ENCODE measurements at places on chromosomes 6 and 20.

GRCh38 chr6:51107769-51108203 lies 289.1 kb downstream of the TFAP2B start:
- DNase-seq: no peak

- peak; percentile 52 for DNase-seq
Observed at GRCh38 chr20:57389695-57390603, 1.2 kb upstream of the RBM38 start.

- DNase-seq: no peak
Observed at GRCh38 chr6:107869871-107870270, 45.8 kb upstream of the SCML4 start.

- DNase-seq: no peak
Observed at GRCh38 chr20:32189123-32189410, 18.5 kb downstream of the PLAGL2 start.

DNA sequence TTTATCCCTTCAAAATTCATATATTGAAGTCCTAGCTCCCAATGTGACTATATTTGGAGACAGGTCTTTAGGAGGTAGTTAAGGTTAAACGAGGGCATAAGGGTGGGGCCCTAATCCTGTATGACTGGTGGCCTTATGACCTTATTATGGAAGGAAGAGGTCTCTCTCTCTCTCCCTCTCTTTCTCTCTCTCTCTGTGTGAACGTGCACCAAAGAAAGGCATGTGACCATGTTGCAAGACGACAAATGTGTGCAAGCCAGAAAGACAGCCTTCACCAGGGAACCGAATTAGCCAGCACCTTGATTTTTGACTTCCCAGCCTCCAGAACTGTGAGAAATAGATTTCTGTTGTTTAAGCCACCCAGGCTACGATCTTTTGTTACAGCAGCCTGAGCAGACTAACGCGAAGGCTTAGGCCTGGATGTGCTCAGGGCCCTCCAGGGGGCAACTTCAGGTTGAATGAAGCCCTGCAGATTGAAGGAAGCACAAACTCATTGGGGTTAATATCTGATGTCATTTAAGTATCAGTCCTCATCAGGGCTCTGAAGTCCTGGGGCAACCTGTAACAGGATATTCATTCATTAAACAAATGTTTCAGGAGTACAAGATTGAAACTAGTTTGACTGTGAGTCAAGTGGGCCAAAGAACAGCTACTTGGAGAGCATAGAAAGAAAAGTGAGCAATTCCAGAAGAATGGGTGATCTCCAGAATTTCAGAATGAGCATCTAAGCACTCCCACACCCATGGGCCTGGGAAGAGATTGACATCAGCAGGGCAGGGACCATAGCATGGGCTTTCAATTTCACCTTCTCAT lies 157.4 kb upstream of the TNFAIP3 start:
- DNase-seq: no peak

- no peak for DNase-seq
Observed at GRCh38 chr6:3740551-3741476, 10.7 kb downstream of the PXDC1 start.

GRCh38 chr6:117512987-117513573 lies 30.6 kb downstream of the DCBLD1 start:
- no peak for DNase-seq

GRCh38 chr6:166595949-166596348 lies 9.5 kb upstream of the RAMACL start:
- no peak for DNase-seq

DNA sequence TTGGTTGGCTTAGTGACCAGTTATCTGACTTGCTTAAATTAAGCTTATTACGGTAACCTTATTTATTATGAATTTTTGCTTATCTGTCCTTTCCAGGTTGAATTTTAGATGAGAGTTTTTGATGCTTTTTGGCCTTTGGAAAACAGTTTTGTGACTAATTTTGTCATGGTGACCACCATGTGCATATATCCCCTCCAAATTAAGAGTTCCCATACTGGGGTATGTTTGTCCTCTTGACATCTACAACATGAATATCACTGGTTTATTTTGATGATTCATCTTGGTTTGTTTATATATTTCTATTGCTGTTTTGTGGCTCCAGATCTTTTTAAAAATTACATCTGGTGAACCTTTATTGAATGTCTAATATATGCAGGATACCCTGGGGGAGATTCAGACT lies 61.4 kb downstream of the PHF20 start:
- no peak for DNase-seq

GRCh38 chr6:21051777-21052176 lies 517.5 kb downstream of the CDKAL1 start:
- DNase-seq: no peak

GRCh38 chr20:31476294-31476585 lies 1.2 kb downstream of the REM1 start:
- DNase-seq: no peak

GRCh38 chr6:6230286-6230685 lies 90.2 kb downstream of the F13A1 start:
- DNase-seq: no peak

- no peak for DNase-seq
Observed at GRCh38 chr6:44012078-44012493, 115.2 kb downstream of the MRPL14 start.

DNA sequence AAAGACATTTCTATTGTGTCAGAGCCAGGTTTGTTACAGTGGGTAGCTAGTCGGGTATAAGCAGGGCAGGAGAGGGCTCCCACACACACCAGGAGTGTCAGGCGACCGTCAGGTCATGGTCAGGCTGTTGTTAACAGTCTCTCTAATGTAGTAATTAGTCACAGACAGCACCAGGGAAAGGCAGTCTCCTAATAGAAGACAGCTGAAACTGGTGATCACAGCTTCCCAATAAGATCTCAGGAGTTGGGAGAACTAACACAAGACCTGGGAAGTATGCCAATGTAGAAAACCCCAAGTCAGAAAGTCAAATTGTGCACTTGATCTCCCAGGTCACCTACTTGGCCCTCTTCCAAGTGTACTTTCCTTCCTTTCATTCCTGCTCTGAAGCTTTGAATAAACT lies 53.0 kb upstream of the GPR6 start:
- DNase-seq: no peak

- DNase-seq: no peak
Observed at GRCh38 chr20:5133998-5134397, 7.2 kb downstream of the CDS2 start.

GRCh38 chr6:169724494-169725124 lies at the start of gene PHF10:
PHF10 (minus strand) TSS chr6:169724500; CDS start chr6:169723931, 569 bp downstream.
- DNase-seq: peak; percentile 54

DNA sequence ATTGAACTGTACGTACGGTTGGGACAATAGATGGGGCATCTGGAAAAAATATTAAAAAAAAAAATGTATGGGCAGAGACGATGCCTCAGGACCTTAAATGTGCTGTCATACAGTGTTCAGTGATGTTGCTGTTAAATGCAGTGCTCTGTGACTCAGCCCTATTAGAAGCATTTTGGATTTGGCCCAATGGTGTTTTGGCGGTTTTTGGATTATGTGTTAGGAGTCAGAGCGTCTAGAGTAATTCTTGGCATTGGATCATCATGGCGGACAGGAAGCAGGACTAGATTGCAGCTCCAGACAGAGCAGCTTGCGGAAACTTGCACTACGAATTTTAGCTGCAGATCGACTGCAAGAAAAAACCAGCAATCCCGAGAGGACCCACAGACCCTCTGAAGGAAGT lies 280.0 kb downstream of the SOX4 start:
- DNase-seq: no peak

DNA sequence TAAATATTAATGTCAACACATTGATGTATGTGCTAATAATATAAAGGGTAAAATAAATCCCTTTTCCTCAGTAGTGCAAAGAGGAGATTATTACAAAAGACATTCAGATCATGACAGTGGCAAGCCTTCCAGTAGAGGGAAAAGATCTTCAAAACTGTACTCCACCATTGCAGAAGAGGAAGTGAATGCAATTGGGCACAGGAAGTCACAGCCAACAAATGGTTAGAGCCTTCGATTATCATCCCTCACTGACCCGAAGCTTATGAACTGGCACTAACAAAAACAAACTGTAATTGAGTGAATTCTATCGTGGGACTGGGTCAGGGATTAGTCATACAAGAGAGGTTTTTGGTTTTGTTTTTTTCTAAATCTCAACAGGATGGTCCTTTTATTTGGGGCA lies 39.3 kb upstream of the SCGN start:
- no peak for DNase-seq

DNA sequence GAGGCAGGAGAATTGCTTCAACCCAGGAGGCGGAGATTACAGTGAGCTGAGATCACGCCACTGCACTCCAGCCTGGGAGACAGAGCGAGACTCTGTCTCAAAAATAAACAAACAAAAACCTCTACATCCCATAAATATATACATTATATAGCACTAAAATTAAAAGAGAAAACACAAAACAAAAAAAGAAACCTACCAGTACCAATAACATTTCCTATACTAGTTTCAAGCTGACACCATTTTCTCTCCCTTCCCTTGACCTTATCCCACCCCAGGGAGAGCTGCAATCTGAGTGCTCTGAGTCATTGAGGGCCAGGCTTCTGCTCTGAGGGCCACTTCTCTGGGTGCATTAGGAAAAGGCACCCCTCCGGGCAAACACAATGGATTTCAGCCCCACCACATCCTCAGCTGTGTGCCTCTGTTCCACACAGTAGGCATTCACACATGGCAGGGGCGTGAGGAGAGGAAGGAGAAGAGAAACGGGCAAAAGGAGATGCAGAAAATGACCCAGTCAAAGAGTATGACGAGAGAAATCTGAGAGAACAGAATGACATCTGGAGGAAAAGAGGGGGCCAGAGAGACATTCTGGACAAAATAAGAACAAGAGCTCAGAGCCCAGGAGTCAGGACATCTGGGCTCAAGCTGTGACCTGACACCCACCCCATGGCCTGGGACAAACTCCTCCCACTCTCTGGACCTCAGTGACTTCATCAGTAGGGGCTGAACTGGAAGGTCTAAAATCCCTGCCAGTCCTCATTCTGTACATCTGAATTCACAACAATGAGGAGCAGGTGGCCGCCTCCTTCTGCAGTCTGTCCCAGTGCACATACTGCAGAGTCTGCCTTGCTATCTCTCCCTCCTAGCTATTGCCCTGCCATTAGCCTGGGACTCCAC lies 18.2 kb downstream of the TRIM26 start:
- DNase-seq: no peak

GRCh38 chr20:33673410-33674293 lies 576 bp downstream of the NECAB3 start:
- no peak for DNase-seq

- DNase-seq: no peak
Observed at GRCh38 chr6:109383438-109383940, 1.2 kb upstream of the CD164 start.

DNA sequence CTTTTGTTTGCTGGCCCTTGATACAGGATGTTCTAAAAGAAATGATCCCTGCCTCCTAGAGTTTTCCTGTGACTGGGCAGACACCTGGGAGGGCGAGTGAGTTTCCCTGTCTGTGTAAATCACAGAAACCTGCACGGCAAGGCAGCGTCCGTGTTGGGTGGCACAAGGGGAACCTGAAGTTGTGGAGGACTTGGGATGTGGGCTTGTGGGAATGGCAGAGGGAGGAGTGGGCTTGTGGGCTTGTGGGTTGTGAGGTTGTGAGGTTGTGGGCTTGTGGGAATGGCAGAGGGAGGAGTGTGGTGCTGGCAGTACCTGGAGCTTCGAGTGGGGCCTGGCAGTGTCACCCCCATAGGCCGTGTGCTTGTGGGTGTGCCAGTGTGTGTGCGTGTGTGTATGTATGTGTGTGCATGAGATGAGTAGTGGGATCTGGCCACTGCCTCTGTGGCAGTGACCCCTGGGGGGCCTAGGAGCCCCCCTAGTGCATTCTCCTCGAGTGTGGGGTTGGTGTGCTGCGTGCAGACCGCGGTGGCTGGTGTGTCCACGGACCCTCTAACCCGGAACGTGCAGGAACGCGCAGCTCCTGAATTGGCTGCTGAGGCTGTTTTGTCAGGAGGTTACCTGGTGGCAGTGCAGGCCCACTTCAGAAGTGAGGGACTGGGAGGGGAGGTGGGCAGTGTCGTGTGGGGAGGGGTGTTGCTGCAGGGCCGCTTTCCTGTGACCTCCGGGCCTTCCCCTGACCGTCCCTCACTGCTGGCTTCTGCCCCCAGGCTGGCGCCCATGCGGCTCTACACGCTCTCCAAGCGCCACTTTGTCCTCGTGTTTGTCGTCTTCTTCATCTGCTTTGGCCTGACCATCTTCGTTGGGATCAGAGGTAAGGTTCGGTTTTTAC lies 13.0 kb downstream of the TMEM181 start:
- no peak for DNase-seq

- DNase-seq: no peak
Observed at GRCh38 chr6:3627501-3627900, 124.0 kb downstream of the PXDC1 start.

GRCh38 chr20:40933758-40934157 lies 94.9 kb upstream of the TOP1 start:
- DNase-seq: no peak

- no peak for DNase-seq
Observed at GRCh38 chr6:157893238-157893637, 70.2 kb downstream of the SNX9 start.

GRCh38 chr6:166267526-166267925 lies 40.7 kb downstream of the PRR18 start:
- no peak for DNase-seq

DNA sequence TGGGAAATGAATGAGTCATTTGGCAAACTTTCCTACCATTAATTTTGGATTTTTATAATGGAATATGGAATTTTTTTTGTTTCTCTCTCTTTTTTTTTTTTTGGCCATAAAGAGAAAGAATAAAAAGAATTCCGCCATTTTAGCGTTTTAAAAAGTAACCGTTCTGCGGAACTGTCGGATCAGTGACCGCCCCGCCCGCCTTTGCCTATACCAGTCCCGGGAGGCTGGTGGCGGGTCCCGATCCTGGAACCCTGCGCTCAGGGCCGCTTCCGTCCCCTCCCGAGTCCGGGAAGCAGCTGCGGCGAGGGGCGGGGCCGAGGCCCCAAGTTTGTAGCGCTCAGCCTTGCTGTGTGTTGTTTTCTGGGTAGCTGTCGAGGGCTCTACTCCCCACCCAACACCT lies 609 bp downstream of the L3MBTL1 start:
- DNase-seq: no peak

DNA sequence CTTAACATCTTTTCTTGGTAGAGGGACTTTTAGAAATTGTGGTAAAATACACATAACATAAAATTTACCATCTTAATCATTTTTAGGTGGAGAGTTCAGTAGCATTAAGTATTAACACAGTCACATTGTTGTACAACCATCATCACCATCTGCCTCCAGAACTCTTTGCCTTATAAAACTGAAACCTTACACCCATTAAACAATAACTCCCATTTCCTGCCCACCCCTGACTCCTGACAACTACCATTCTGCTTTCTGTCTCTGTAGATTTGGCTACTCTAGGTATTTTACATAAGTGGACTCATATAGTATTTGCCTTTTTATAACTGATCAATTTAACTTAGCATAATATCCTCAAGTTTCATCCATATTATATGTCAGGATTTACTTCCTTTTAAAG lies 88.7 kb downstream of the ZHX3 start:
- DNase-seq: no peak

GRCh38 chr20:11540558-11540957 lies 377.1 kb upstream of the BTBD3 start:
- DNase-seq: no peak

GRCh38 chr20:43942667-43943285 lies 28.1 kb downstream of the TOX2 start:
- DNase-seq: no peak
